ENCODE measurements at places on chromosomes 11 and 22.

DNA sequence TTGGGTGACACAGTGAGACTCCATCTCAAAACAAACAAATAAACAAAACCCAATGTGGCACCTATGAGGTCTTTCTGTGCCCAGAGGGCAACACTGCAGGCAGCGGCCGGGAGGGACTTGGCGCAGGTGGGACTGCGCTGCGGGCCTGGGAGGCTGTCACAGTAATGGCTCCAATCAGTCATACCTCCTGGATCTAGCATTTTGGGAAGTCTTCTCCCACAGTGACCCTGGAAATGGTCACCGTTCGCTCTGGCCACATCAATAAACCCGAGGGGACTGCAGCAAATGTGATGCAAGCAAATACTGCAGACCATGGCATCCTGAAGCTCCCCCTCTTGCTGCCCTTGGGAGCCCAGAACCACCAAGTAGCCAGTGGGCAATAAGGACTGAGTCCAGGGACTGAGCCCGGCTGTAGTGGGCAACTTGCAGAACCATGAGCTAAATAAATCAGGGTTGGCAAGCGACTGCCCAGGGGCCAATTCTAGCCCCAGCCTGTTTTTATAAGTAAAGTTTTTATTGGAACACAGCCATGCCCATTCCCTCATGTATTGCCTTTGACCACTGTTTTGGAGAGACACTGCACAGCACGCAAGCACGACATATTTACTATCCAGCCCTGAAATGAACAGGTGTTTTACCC, 15.4 kb downstream of the SHANK2 start:
- no peak for DNase-seq

GRCh38 chr11:3138178-3139085, 26.7 kb downstream of the OSBPL5 start:
- DNase-seq = no peak

DNA sequence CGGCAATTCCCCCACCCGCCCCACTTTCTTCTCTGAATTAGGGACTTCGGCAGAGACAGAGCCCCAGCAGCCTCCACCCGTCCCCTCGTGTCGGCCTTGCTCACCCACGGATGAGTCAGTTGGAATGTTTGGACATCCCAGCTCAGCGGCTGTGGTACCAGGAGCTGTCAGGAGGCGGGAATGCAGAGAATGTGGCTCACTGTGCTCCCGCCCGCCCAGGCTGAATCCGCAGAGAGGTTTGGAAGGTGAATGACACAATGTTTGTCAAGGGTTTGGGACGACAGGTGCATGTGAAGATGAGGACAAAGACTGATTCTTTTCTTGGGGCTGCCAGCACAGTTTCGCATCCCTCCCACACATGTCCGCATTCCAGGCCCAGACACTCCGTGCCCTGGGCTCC, 39.6 kb downstream of the LIF start:
- DNase-seq = peak; percentile 11

- DNase-seq = no peak
Measured at GRCh38 chr11:46060013-46060412, 61.2 kb downstream of the PHF21A start.

DNA sequence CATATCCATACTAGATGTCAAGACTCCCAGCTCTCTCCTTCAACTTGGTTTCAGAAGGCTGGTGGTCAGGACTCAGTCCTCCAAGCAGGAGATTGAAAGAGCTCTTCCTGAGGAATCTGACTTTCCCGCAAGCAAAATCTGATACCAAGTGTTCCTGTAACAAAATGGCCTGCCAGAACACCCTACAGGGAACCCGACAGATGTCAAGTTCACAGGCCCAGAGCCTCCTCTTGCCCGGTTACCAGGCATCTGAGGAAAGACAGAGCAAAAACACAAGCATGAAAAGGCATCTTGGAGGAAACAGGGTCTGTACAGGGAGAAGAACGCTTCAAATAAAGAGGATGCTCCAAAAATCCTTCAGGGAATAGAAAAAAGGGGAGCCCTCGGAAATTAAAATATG, 8.7 kb upstream of the KCNJ5 start:
- no peak for DNase-seq

DNA sequence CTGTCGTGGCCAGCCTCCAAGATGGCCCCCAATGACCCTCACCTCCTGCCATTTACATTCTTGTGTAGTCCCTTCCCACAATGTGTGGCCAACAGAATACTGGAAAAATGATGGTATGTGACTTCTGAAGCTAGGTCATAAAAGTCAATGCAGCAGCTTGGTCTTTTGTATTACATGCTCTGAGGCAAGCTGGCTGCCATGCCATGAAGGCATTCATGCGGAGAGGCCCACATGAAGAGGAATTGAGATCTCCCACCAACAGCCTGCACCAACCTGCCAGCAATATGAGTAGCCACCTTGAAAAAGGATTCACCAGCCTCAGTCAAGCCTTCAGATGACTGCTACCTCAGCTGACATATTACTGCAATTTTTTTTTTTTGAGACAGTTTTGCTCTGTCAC, 4.6 kb downstream of the MRTFA start:
- DNase-seq = no peak

DNA sequence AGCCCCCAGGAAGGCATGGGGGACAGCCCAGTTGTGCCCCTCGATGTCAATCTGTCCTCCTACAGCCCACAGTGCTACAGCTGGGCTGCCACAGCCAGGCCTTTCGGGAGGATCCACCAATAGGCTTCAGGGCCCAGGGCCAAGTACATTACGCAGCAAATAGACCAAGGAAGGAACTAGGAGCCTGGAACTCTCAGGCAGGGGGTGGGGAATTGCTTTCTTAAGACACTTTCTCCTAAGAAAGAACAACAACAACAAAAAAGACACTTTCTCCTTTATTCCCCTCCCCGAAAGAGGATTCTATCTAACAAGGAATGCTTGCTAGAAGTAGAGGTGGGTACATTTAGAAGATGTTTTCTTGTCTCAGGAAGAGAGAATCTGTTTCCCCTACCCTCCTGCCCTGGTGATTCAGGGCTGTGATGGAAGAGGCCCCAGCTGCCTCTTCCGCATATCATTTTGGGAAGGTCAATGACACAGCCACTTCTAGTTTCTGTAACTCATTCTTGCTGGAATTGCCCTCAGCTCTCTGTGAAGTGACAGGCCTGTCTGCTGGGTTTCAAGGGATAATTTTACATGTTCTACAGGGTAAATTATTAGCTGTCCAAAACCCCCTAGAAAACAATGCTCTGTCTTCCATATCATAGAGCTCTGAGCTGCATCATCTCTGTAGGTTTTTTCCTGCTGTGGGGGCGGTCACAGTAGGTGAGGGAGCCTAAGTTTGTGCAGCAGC, 6.0 kb upstream of the MALAT1 start:
- DNase-seq = peak; percentile 60

GRCh38 chr22:32947573-32947972, 110.6 kb downstream of the SYN3 start:
- DNase-seq = no peak

DNA sequence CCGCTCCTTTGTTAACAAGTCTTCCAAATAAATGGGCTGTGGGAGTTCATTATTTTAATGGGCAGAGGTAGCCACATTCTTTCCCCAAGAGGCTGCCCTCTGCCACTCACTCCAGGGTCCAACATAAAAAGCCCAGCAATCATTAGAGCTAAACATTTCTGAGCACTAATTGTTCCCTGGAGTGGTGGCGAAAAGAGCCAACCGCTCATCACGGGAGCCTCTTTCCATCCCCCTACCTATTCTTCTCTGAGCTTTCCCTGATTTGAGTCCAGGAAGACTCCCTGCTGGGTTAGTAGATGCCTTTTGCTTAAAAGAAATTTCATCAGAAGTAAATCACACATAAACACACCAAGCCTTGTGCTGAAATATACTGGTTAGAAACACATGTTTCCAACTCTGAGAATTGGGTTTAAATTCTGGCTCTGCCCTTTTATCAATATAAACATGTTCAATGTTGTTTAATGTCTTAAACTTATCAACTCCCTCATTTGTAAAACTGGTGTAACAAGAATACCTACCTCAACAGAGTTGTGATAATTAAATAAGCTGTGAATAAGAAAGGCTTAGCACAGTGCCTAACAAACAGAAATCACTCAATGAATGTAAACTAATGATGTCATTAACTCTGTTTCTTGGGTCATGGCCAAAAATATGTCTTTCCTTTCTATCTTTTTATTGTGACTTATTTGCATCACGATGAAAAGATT, at the start of gene OR5A2:
Gene OR5A2, minus strand, starts transcription at position 53 of the 707 bp plus-strand sequence. CDS start 3,460 bp downstream, outside the sequence.
- no peak for DNase-seq

DNA sequence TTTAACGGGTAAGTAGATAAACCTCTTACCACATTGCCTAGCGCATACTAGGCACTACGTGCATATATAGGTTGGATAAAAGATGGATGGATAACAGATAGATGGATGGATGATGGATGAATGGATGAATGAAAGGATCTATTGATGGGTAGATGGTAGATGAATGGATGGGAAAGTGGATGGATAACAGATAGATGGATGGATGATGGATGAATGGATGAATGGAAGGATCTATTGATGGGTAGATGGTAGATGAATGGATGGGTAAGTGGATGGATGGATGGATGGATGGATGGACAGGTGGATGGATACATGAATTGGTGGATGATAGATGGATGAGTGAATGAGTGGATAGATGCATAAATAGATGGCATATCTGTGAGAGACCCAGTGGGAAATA, 555.0 kb downstream of the MN1 start:
- DNase-seq = no peak

- no peak for DNase-seq
Measured at GRCh38 chr11:17750013-17750800, 15.6 kb downstream of the KCNC1 start.

DNA sequence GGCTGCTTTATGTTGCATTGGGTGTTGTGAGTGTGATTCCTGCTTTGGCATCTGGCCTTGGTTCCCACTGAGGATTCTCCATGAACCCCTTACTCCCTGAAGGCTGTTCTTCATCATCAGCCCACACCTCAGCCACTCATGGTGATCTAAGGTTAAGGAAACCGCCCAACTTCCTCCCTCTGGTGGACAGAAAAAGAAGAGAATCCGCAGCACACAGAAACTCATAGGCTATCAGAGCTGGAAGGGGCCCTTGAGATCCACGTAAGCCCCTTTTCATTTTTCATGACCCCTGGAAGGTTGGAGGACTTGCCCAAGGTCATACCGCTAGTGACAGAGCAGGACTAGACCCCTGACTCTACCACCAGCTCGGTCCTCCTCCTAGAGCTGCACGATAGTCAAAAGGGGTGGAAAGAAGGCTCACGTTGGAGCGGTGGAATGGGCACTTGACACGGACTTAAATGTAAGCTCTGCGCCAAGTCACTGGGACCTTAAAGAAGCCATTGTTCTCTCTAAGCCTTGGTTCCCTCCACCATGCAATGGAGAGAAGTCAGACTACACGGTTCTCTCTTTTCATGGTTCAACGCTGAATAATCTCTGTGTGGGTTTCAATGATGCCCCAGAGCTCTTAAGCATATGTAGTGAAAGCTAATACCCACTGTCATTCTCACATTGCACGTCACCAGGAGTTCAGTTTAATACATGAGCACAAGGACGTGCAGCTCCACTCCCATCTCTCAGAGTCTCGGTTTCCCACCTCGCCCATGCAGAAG, 83.6 kb upstream of the CRTAM start:
- no peak for DNase-seq

GRCh38 chr22:19081351-19081750, 40.9 kb downstream of the DGCR2 start:
- DNase-seq = no peak

DNA sequence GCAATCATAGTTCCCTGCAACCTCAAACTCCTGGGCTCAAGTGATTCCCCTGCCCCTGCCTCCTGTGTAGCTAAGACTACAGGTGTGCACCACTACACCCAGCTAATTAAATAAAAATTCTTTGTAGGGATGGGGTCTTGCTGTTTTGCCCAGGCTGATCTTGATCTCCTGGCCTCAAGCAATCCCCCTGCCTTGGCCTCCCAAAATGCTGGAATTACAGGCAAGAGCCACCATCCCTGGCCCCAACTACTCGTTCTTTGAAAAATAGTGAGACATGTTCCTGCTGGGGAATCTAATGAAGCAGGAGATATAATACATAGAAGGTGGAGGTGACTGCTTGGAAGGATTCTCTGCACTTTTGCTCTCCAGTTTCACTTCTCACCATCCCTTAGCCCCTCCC, 40.1 kb upstream of the RFPL3 start:
- DNase-seq = no peak

DNA sequence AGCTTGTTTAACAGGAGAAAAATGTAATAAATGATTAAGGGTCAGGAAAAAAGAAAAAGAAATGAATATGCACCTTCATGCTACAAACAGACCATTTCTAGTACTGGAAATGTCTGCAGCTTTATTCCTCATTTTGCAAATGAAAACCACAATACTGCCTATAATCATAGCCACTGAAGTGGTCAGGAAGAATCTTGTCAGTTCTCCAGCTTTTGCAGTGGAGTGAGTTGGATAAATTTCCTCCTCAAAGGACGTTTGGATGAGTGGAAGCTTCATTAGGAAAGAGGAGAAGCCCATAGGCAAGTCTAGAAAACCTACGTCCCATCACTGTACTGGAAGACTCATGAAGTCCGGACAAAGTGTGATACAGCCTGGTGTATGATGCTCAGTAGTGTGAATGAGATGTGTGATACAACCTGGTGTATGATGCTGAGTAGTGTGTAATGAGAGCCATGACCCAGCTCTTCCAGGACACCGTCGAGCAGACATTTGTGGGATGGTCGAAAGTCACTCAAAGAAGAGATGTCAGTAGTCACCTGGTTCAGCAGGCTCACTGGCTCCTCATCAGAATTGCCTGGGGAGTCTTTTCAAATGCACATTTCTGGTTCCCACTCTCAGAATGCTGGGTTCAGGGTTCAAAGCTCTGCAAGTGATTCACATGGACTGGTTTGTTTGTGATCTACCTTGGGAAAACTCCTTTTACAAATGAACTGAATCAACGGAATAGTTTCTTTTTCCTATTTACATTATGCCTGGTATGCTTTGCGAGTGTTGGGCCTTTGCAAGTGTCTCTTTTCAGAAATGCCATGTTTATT, 101.3 kb downstream of the PDHX start:
- DNase-seq = no peak

- DNase-seq = peak; percentile 89
Measured at GRCh38 chr11:112697391-112698178, 263.6 kb upstream of the NCAM1 start.

- DNase-seq = no peak
Measured at GRCh38 chr11:82732734-82733443, 775 bp downstream of the FAM181B start.

DNA sequence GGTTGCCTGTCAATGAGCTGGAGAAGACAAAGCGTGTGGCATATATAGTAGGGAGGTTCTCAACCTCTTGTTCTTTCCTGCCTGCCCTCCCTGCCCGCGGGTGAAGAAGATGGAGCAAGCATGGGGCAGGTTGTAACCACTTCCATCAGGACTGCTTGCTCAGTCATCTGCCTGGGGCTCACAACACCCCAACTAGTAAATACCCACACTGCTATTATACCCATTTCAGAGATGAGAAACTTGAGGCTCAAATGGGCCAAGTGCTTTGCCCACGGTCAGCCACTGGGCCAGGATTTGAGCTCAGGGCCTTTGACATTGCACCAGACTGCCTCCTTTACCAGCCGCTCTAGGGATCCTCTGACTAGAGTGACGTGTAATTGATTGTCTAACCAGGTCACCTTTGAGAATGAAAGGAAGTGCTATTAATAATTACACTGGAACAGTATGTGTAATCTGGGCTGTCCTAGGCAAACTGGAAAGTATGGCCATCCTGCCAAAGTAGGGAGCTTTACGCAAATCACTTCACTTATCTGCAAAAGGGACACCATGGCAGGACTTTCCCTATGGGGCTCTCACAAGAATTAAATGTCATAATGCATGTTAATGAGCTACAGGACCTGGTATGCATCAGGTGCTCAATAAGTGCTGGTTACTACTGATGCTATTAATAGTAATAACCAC, 2.8 kb upstream of the CDC42EP1 start:
- DNase-seq = no peak

GRCh38 chr11:131486100-131486499, 115.7 kb downstream of the NTM start:
- peak; percentile 71 for DNase-seq
